ENCODE measurements at places on chromosomes 3 and 15. TPM values are rescaled to one million over a fixed set of nuclear protein-coding genes. Genes with fewer than 3 reads are reported as not detected.

PTH1R gene
- total RNA-seq: not detected

POC1A gene
- 1.9 TPM for total RNA-seq

GRCh38 chr15:74417225-74417624 lies 16.5 kb downstream of the SEMA7A start:
- DNase-seq: no peak

DNA sequence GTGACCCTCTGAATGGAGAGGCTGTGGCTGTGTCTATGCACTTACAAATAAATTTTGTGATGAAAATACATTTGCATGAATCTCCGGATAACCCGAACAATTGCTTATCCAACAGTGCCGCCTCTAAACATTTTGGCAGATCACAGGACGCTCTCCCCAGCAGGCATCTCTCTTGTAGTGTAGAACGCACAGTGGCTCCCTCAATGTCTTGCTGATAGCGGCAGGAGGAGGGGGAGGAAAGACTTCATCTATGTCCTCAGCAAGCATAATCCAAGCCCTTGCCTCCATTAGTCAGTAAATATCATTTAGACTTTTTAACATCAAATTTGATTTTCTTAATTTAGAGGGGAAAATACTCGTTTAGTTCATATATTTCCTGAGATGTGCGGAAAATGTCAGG lies 318.1 kb upstream of the IGF1R start:
- no peak for DNase-seq

DNA sequence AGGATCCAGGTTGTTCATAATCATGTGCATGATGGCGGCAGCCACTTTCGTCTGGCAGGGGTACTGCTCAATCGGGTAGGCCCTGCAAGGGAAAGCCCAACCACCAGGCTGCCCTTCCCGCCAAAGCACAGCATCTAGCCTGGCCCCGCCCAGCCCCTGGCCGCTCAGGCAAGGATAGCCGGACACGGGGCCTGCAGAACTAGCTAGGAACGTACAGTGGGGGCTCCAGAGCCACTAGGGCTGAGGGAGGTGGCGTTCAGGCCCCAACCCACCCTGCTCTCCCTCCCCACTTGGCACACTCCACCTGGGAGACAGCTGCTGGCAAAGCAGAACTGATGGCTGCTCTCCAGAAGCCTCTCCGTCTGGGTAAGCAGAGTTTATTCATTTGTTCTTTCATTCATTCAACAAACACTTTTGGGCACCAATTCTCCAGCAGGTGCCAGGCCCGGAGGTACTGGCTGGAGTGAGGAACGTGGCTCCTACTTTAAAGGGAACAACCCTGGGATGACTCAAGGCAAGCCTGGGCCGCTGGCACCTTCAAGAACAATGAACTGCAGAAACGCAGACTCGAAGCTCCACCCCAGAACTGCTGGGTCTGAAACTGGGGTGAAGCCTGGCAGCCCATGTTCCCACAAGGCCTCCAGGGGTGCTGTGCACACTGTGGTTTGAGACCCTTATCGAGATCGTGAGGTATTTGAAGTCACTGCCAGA lies 7.8 kb downstream of the UROC1 start:
- DNase-seq: no peak

GRCh38 chr3:165830746-165831145 lies 6.5 kb downstream of the BCHE start:
- DNase-seq: no peak

- DNase-seq: no peak
Measured at GRCh38 chr3:10015461-10015904, 10.8 kb upstream of the FANCD2 start.

DNA sequence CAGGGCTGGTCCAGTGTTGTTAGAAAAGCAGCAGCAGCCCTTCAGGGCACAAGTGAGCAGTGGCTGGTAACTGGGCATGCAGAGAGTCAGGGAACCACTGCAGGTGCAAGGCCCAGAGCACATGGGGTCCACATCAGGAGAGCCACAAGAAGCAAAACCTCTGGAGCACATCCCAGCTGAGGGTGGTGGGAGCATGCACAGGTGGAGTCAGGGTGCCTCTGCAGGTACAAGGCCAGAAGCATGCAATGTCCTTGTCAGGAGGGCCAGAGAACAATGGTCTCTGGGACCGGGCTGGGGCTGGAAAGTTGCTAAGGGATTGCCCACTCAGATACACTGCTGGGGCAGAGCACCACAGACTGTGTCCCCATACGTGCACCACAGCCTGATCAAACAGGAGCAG lies 226.1 kb upstream of the UBE2E2 start:
- no peak for DNase-seq

DNA sequence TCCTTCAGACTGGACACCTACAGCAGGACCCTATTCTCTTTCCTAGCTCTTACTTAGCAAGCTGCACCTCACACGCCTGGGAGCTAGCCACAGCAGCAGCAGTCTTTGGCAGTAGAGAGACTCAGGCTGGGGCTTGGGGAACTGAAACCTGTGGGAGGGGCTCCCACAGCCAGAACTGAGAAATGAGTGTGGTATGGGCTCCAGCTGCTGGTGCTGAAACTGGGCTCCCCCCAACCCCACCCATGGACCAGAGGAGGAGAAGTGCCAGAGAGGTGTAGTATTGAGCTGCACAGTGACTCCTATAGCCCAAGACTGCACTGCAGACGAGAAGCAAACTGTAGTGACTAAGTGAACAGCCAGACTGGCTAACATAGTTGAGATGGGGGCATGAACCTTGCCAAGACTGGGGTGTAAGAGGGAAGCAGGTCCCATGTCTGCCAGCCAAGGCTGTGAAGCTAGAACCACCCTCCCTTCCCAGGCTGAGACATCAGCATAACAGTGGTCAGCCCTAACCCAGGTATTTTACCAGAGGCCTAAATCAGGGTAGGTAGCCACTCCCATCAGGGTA lies 62.5 kb downstream of the MYO5A start:
- peak; percentile 18 for DNase-seq

DNA sequence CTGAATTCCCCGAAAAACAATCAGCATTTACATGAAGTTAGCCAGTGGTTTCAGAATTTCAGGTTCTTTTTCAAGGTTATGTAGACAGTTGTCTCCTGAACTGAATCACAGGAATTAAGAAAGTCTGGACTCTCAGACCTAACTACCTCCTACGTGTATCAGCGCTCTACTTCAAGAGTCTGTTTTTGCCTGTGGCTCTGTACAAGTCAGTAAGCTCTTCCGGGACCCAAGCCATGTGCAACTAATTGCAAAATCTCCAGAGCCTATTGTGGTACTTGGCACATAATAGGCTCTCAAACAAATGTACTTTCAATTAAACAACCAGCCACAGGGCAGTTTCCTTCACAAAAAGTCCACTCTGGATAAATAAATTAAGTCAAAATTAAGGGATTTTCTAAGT lies 414.2 kb downstream of the PDCD6IP start:
- DNase-seq: no peak

DNA sequence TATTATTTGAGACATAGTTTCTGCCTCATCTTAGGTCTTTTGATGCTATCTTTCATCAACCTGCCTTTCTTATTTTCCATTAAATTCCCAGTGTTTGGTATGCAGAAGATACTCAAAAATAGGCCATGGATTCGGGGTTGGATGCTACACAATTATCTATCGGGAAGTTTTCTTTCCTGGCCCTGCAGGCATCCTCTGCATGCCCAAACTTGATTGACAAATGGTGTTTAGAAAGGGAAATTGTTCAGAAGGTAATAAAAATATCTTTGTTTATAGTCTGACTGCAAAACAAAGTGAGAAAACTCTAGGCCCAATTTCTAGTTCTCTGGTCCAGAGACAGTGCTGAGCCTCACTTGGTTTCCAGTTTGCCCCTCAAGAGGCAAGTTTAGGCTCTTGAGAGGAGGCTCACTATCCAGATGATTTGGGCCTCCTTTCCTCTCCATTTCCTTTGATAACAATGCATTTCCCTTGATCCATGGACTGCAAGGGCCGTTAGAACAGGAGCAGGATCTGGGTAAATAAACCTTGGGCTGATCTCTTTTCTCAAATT lies 157.1 kb upstream of the DPH6 start:
- DNase-seq: no peak

Data from T-cell (primary cell).